ENCODE measurements at places on chromosomes 7 and 10.

- DNase-seq = no peak
Observed at GRCh38 chr10:119222537-119222936, 15.2 kb downstream of the GRK5 start.

GRCh38 chr10:4431114-4431863 is 394.7 kb upstream of the AKR1E2 start:
- DNase-seq = no peak

DNA sequence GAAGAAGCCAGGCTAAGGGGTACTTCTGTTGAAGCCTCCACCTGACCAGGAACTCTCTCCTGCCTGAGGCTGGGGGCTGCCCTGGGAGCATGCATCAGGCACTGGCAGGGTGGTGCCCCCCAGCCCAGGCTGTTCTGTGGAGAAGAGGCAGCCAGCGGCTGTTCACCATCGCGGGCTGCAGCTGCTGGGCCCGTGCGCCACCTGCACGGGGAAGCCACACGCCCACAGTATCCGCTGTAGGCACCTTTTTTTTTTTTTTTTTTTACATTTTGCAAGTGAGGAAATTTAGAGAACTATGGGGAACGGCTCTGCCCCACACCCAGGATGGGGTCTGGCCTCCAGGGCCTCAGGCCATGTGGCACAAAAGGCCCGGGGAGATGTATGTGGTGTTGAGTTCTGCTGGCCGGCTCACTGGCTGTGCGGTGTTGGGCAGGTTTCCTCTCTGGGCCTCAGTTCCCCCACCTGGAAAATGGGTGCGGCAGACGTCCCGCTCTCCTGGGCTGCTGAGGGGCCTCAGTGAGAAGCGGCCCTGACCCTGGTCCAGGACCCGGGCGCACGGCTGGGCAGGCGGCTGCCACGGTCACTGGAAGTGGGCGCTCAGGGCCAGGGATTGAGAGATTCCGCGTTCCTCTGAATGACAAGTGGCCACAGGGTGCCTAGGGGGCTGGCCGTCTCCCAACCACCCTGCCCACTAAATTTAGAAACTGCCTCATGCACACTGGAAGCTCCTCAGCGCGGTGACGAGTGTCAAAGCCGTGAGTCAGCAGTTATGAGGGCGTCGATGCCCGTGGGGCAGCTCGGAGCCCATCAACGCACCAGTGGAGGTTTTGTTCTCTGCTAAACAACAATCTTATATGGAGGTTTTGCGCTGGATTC is 8.8 kb upstream of the INTS1 start:
- DNase-seq = no peak

DNA sequence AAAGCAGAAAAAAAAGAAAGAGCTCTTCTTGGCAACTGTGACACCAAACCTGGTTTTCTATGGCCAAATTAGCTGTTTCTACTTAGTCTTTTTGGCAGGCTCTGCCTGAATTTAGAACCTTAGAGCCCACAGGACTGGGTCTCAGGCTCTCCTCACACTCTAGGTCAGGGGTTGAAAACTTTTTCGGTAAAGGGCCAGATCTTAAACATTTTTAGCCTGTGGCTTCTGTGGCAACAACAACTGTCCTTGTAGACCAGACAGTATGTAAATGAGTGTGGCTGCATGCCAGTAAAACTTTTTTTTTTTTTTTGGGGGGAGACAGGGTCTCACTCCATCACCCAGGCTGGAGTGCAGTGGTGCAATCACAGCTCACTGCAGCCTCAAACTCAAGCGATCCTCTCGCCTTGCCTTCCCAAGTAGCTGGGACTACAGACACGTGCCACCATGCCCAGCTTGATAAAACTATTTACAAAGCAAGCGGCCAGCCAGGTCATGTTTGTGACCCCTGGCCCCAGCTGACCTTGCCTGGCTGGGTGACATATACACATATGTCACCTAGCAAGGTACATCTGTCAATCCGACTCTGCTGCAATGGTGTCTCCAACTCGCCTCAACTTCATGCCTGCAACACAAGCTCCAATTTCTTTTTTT is 17.4 kb downstream of the KPNA7 start:
- no peak for DNase-seq

GRCh38 chr7:99829524-99830160 is 1.8 kb downstream of the CYP3A43 start:
- DNase-seq = no peak

- DNase-seq = no peak
Observed at GRCh38 chr10:131003455-131003854, 308.1 kb downstream of the TCERG1L start.

Data from hippocampal formation (tissue), 2 donors.